Activated CD8-positive, alpha-beta memory T cell treated with anti-CD3 and anti-CD28 coated beads for 1 hour (primary cell): ENCODE measurements at places on chromosomes 2 and 18.

- no peak for DNase-seq
These were observed 16.3 kb upstream of the BOK start for GRCh38 chr2:241542278-241542605.

DNA sequence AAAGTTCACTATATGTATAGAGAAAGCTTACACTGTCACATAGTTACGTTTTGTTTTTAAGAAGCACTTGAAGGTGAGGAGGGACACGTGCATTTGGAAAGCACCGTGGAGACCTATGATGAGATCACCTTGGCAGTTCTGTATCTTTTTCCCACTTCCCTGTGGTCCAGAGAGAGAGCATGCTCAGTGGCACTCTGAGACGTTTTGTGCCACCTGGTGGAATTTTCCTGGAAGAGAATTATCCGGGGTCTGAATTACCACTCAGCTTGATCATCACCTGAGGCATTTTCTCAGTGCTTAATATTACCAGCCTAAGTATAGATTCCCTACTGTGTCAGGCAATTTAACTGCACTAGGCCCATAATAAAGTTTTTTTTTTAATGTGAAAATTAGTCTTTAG lies 469.4 kb upstream of the SMIM21 start:
- no peak for DNase-seq

- no peak for DNase-seq
These were observed 308.3 kb downstream of the MYCN start for GRCh38 chr2:16248571-16249105.

DNA sequence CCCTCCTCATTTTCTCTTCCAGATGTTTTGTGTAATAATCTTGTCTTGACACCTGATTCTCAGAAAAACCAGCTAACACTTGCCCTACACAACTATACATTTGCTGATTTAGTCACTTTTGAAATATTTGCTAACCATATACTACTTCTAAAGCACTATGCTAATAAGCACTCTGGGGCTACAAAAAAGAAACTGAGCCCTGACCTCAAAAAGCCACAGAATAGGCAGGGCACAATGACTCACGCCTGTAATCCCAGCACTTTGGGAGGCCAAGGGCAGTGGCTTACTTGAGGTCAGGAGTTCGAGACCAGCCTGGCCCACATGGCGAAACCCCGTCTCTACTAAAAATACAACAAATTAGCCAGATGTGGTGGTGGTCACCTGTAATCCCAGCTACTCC lies 266.0 kb downstream of the RAD51AP2 start:
- no peak for DNase-seq

DNA sequence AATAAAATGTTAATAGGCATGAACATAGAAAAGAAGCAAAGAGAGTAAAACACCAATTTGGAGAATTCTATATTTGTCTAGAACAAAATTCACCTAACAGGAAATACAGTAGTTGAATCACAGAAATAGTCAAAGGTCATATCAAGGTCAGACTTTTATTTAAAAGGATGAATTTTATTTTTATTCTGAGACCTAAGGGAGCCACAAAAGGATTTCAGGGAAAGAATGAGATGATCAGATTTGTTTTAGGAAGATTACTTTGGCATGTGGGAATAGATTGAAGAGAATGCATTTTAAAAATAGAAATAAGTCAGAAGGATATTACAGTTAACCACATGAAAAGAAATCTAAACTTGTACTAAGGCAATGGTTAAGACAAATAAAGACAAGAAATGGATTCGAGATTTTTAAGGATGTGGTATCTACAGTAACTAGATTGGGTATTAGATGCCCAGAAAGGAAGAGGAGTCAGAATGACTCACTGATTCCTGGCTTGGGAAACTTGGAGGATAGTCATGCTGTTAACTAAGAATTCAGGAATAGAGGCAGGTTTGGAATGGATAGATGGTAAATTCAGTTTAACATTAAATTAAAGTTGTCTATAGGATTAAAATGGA lies 56.0 kb downstream of the METTL4 start:
- DNase-seq = no peak

- no peak for DNase-seq
These were observed 57.9 kb upstream of the ARHGAP15 start for GRCh38 chr2:143071185-143071876.

GRCh38 chr2:12300927-12301326 lies 415.8 kb upstream of the TRIB2 start:
- no peak for DNase-seq

DNA sequence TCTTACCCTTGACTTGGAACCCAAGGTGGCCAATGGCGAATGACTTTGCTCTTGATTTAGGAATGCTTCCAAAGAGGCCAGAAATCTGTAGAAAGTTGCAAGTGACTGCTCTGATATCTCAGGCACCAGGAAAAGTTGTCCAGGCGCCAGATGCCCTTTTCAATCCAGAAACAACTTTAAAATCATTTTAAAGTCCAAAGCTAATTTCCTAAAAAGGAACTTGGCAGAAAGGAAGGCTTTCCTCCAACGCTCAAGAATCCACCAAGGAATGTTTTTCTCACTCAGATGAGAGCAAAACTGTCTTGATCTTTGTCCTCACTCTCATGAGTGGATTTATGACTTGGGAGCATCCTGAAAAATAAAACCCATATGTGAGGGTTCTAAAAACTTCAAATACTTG lies 5.3 kb downstream of the NGEF start:
- DNase-seq = no peak

DNA sequence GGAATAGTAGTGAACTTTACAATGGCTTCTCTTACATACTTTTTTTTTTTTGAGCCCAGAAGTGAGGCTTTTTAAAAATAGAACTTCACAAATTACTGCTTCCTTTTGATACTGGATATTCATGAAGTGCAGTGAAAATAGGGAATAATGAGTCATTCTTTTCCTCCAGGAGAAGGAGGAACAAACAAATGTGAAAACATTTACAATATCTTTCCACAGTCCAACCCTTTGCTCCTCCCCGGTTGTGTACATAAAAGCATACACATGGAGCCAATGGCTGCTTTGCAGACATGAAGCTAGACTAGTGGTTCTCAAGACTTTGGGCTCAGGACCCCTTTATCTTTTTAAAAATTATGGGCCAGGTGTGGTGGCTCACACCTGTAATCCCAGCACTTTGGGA lies 266.9 kb downstream of the GBX2 start:
- no peak for DNase-seq
